CD4-positive, CD25-positive, alpha-beta regulatory T cell (primary cell): ENCODE measurements at places on chromosomes 13 and 19. TPM values are rescaled to one million over a fixed set of nuclear protein-coding genes. Genes with fewer than 3 reads are reported as not detected.

The OLFM4 gene
- total RNA-seq: not detected

The DAND5 gene
- total RNA-seq: not detected

- DNase-seq: peak; percentile 83
Measured at GRCh38 chr13:114128624-114129522, 3.5 kb downstream of the RASA3 start.

The AMER2 gene
- not detected for total RNA-seq
